ENCODE measurements at places on chromosomes 11 and 22.

DNA sequence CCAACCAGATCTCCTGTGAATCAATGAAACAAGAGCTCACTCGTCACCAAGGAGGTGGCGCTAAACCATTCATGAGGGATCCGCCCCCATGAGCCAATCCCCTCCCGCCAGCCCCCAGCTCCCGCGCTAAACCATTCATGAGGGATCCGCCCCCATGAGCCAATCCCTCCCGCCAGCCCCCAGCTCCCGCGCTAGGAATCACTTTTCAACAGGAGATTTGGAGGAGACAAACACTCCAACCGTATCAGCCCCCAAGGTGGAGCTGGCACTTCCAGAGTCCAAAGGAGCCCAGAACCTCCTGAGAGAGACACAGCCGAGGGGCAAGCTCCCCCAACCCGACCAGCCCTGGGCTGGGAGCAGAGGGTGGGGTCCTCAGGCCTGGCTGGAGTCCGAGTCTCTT lies 40.9 kb upstream of the PRR5 start:
- peak; percentile 46 for DNase-seq

DNA sequence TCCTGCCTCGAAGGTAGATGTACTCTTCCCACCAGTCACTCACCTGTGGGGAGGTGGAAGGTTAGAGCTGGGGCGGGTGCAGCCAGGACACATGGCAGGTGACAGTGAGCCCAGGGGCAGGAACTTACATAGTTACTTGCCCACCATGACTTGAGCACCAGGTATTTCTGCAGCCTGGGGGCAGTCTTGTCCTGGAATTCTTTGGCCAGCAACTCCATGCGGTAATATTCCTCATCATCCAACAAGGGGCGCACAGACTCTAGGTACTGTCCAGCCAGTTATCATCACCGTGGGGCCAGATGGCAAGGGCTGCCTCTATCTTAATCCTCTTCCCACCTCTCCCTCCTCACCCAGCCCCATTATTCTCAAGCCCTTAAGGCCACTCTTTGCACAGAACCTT lies 2.2 kb downstream of the CPT1B start:
- DNase-seq = peak; percentile 20

GRCh38 chr11:111918390-111919256 lies at the start of gene C11orf52:
Gene C11orf52 (plus strand): TSS chr11:111918913. CDS start chr11:111918973, 60 bp downstream.
- peak; percentile 57 for DNase-seq

DNA sequence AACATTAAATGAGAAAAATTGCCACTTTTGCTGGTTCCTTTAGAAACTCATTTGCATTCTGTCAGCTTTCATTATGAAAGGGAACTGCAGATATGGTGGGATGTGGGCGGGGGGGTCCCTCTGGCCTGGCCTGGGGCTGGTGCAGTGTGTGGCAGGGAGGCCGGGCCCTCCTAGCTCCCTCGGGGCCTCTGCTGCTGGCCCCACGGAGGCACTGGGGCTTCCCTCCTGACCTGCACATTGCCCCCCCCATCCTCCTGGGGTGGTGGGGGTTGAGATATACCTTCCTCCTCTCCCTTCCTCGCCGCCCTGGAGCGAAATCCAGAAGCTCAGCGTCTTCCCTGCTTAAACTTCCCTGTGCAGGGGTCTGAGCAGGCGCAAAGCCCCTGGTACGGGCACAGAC lies 1005.9 kb downstream of the BRD1 start:
- no peak for DNase-seq

GRCh38 chr11:102447193-102447592 lies 5.4 kb downstream of the TMEM123 start:
- no peak for DNase-seq

GRCh38 chr11:63866211-63866610 lies 27.3 kb downstream of the MARK2 start:
- DNase-seq = no peak

DNA sequence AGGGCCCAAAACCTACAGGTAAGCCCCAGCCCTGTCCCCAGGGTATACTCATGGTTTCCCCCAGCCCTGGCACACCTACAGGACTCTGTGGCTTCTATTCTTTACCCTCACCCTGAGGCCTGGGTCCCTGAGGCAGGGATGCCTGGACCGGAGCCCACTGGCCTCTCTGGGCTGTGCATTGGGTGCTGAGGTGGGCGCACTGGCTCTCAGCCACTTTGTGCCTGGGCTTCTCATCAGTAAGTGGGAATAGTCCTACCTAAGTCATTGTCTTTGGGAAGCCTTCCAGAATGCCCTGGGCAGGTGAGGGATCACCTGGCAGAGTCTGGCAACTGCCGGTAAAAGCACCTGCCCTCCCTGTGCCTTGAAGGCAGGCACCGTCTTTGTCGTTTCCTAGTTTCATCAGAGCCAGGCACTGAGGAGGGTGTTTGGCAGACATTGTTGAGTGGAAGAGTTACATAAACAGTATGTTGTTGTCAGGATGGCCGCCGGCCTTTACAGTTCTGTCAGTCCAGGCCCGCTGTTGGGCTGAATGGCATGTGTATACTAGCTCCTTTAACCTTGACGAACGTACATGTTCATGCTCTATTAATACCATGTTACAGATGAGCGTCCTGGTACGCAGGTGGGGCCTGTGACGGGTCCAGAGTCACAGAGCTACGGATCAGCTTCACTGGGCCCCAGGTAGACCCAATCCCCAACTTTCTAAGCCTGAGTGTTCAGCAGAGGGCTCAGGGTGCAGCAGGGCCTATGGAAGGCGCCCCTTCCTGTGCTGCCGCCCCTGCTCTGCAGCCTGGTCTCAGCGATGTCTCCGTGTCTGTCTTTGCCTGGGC lies 23.0 kb downstream of the SHANK3 start:
- no peak for DNase-seq

- DNase-seq = no peak
These were observed 590.2 kb upstream of the ANO5 start for GRCh38 chr11:21602699-21603098.

GRCh38 chr11:68312780-68313573 lies 586 bp downstream of the LRP5 start:
- peak; percentile 50 for DNase-seq

GRCh38 chr22:49548356-49549202 lies 279.1 kb downstream of the BRD1 start:
- no peak for DNase-seq

DNA sequence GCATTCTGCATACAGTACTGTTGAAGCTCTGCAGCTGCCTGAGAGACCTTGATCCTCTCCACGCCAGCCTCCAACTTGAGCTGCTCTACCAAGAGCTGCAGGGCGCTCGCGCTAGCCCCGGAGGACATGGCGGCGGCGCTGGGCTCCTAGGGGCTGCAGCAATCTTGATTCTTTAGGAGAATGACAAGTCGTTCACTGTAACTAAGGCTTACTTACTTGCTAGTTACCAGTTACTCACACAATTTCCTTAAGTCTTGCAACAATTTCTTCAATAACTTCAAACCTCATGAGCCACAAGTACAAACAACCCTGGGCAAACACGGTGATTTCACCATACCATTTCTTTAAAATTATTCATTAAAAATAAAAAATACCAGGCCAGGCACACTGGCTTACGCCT lies 21.9 kb downstream of the SBF2 start:
- no peak for DNase-seq

DNA sequence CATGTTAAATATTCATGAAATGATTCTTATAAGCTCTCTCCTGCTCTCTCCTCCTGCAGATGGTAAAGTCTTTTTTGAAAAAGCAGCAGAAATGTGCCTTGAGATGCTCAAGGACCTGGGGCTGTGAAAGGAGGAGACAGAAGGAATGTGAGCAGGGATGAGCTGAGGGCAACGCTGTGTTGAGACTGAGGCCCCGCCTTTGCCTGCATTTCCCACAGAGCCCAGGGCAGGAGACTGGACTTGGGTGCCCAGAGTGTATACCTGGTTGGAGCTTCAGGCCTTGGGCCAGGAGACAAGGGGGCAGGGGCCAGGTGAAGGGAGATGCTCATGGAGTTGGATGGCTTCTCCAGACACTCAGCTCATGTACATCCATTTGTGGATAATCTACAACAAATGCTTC lies 39.2 kb downstream of the CEP164 start:
- DNase-seq = no peak

GRCh38 chr11:64563966-64564365 lies 27.1 kb upstream of the SLC22A12 start:
- no peak for DNase-seq

DNA sequence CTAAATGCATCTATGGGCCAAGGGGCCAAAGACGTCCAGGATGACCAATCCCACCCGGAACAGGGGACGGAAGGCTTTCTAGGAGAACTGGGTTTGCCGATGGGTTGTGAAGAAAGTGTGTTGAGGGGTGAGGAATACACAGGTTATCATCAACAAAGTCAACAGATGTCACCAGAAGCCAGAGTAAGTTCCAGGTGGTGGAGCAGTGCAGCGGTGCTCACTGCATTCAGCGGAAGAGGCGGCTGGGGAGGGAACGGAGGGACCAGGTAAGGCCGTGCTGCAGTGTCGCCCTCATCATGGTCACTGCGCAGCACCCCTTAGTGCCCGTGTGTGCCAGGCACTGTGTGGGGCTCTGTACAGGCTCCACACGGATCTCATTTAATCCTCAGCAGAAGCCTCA lies 176.0 kb downstream of the EFCAB6 start:
- no peak for DNase-seq

- DNase-seq = no peak
These were observed 31.9 kb downstream of the ATG13 start for GRCh38 chr11:46649180-46649738.

- DNase-seq = no peak
These were observed 10.9 kb downstream of the ELFN2 start for GRCh38 chr22:37416389-37416788.

GRCh38 chr11:16494918-16495691 lies 138.8 kb upstream of the SOX6 start:
- no peak for DNase-seq

DNA sequence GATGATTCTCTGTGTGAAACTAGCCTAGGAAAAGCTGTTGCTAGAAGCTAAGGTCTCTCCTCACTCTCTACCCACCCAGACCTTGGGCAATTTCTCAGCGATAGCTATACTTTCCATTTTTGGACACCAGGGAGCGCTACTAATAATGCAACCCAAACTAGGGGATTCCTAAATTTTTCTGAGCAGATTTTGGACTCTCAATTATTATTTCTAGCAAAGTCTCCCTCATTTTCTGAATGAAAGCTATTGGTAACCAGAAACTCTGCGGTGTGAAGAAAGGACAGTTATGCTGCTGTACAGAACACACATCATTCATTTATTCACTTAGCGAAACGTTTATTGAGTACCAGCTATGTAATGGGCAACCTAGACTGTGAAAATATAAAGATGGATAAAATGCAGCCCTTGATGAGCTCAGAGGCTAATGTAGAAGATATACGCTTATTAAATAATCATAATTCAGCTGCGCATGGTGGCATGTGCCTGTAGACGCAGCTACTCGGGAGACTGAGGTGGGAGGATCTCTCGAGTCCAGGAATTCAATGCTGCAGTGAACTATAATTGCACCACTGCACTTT lies 6.1 kb upstream of the STIM1 start:
- no peak for DNase-seq

- DNase-seq = no peak
These were observed 11.6 kb downstream of the TUBGCP6 start for GRCh38 chr22:50233223-50233622.

DNA sequence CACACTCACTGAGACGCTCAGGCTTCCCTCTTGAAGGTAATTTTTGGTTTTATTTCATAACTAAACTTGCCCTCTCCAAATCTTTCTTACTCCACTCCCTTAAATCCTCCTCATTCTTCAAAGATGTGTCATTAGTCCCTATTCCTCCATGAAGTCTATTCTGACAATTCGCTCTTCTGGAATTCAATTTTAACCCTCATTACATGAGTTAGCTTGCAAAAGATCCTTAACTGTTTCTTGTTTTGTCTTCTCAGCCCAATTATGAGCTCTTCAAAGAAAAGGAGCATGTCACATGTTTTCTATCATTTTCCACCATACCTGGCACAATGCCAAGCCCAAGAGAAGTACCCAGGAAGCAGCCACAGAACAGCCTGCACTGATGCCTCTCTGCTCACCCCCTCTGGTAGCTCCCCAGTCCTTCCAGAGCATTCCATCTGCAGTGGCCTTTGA lies 13.0 kb downstream of the GALNT18 start:
- DNase-seq = no peak

DNA sequence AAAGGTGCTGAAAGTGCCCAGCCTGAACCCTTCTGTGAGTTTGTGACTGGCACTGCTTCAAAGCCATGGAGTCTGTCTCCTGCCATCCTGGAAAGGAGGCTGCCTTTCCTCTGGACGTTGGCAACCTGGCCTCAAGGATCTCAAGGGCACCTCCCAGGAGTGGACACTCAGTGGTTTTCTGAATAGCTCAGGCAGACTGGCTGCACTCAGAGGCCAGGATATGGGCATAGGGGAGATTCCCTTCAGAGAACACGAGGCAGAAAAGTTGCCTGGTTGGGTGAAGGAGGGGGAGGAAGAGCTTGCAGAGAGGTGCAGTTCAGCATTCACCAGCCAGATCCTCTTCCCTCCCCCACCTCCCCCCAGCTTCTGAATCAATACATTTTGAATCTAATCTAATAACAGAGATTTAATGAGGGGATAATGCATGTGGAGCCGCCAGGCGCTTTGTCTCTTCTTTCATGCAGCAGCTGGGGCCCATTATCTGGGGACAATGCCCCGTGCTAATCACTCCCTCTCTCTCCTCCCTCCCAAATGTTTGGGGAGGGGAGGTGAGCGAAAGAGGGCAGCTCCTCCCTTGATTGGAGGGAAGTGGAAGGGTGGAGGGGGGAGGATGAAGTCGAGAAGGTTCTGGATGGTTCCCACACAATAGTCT lies 17.7 kb downstream of the HTR3A start:
- no peak for DNase-seq

DNA sequence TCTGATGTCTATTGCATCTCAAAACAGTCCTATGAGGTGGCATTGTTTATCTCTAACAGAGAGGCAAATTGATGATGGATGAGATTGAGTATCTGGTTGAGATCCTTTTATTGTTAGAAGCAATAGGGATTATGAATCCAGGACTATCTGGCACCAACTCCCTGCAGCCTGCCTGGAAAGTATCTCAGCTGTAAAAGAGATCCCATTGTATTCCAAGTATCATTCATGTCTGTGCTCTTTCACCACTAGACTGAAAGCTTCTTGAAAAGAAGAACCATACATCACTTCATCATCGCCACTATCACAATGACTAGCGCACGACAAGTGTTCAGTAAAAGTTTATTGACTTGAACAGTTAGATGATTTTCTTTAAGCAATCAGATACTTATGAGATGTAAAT lies 41.9 kb upstream of the PCF11 start:
- no peak for DNase-seq

DNA sequence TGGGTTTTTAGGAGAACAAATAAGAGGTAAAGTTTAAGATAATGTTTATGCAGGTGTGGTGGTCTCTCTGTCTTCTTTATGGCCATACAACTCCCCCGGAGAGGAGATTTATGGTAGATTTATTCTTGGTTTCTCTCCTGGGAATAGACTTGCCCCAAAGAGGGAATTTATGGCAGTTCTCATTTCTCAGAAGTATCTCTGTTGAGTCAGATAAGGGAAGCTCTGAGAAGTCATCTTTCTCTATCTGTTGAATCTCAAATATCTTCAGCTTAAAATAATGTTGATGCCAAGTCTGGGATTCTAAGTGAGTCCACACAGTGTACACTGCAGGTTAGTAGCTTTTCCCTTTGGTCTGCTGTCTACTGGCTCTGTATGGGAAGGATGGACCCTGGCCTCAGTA lies 276.4 kb upstream of the PLET1 start:
- DNase-seq = no peak

- no peak for DNase-seq
These were observed 572.9 kb upstream of the CHORDC1 start for GRCh38 chr11:90795746-90796145.

All from nephron progenitor cell (in vitro differentiated cells).